ENCODE measurements at places on chromosomes 6 and 20. TPM values are rescaled to one million over a fixed set of nuclear protein-coding genes. Genes with fewer than 3 reads are reported as not detected.

DNA sequence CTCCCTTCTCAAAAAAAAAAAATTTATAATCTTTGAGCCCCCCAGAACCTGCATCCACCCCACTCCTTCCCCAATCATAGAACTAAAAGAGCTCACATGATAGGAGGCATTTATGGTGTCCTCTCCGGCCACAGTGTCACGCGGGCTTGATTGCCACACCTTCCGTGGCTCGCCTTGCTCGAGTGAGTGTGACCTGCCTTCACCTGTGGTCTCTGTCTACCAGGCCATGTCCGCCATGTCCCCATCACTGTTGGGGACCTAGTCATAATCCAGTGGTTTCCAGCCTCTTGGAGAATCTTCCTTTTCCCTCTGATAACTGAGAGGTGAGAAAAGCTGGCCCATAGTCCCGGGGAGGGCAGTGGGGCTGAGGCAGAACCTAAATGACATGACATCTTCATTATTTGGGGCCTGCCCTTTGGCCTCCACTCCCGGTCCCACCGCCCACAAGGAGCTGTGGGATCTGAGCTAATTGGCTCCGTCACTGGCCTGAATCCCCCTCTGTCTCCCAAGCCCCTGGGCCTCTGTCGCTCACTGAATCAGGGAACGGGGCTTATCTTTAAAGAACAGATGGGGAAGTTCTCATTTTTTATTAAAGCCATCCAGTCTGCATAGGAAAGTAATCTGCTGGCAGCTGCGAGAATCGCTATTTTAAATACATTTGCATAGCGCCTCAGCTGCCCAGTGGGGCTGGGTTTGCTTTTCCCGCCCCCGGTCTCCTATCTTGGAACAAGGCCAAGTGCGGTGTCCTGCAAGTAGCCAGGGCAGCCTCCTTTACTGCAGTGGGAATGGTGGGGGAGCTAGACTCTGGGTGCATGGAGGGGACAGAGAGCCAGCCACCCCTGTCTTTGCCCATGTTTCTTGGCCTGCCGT, 197.6 kb upstream of the PMEPA1 start:
- DNase-seq = no peak

DNA sequence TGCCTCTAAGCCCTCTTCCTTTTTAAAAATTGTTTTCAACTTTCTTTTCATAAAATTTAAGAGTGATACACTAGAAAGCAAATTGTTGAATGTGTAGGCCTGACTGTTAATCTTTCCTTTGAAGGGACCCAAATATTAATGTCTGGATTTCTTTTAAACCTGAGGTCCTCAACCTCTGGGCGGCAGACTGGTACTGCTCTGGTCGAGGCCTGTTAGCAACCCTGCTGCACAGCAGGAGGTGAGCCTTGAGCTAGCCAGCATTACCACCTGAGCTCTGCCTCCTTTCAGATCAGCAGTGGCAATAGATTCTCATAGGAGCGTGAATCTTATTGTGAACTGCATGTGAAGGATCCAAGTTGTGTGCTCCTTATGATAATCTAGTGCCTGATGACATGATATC, 191.2 kb downstream of the MANEA start:
- peak; percentile 38 for DNase-seq

DNA sequence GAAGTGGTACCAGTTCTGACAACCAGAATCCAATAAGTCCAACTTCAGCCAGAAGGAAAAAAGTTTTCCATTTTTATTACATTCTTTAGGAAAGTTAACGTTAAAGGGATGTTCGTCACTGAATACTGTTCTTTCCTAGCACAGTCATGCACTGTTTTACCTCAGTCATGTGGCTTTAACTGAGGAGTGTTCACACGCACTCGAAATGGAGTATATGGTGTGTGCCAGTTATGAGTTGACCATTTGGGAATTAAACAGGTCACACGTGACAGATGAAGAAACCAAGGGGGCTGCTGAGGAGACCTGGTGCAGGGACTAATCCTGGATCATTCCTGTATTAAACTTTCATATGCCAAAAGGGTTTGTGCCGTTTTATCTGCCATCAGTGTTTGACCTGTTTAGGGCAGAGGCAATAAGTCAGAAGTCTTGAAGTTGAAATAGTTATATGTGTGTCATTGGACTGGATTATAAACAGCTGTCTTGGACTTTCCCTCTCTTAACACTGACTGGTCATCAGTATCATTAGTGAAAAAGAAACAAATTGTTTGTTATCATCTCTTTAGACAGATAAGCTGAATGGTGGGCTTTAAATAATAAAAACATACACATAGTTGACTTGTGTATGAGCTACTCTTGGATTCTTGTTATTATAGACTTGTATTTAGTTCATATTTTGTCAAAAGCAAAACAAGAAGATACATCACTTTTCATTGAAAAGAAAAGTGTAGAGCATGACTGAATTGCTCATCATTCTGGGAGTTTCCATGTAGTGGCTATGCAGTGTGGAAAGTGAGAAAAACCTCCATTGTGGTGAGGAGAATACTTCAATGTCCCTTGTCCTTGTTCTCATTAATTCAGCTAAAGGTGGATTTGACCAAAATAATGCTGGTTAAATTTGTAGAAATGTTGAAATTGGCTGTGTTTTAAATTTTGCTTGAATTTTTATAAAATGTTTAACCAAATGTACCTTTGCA, 123.5 kb upstream of the SAMD5 start:
- no peak for DNase-seq

DNA sequence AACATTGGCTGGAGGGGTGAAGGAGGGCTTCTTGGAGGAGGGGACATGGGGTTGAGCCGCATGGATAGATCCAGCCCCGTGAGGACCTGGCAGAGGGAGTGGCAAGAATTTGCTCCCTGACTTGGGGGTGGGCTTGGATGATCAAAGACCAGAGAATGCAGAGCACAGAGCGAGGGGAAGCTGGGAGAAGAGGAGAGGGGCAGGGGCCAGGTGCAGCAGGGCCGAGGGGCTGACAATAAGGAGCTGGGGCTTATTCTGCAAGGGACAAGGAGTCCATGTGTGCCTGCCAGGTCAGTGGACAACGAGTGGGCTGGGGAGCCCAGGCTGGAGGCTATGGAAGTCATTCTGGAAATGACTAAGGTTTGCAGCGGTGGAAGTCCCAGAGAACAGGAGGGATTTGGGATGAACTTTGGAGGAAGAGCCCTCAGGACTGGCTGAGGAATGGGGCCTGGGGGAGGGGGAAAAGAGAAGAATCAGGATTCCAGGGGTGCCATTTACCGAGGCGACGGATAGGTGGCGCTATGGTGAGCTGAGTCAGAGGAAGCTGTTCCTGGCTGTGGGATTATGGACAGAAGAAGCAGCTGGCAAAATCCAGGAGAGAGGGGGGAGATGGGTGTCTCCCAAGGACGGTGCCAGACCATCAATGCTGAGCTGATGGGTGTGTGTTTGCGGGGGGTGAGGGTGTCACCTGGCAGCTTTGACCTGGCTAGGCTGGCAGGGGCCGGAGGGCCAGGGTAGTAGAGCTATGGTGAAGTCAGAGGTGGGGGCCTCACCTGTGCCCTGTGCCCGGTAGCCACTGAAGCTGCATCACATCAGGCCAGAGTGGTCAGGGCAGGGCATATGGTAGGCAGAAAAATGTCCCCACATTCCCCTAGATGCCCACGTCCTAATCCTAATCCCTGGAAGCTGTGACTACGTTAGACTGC, 7.8 kb downstream of the KCNG1 start:
- peak; percentile 77 for DNase-seq

- DNase-seq = no peak
Measured at GRCh38 chr6:36838896-36839748, at the start of gene CPNE5. TSS of gene CPNE5 (minus strand) at chr6:36839444. CDS start at chr6:36839377, 67 bp downstream.

GRCh38 chr6:12717356-12717755, 789 bp downstream of the PHACTR1 start:
- no peak for DNase-seq

GRCh38 chr6:24797596-24798216, 1.0 kb downstream of the ARMH2 start:
- no peak for DNase-seq

HAO1 gene
- not detected for total RNA-seq

DNA sequence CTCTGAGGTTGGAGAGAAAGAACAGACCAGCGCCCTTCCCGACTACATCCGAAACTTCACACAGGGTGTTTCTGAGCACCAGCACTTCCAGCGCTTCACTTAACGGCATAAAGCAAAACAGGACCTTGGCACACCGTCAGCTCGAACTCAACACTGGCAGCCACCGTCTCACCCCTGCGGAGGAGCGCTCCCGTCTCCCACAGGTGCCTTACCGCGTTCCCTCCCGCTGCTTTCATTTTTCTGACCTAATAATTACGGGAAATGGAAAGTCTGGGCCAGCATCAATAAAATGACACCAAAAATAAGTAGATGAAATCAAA, 37.7 kb upstream of the SYNJ2 start:
- DNase-seq = no peak

CLVS2 gene
- not detected for total RNA-seq

DNA sequence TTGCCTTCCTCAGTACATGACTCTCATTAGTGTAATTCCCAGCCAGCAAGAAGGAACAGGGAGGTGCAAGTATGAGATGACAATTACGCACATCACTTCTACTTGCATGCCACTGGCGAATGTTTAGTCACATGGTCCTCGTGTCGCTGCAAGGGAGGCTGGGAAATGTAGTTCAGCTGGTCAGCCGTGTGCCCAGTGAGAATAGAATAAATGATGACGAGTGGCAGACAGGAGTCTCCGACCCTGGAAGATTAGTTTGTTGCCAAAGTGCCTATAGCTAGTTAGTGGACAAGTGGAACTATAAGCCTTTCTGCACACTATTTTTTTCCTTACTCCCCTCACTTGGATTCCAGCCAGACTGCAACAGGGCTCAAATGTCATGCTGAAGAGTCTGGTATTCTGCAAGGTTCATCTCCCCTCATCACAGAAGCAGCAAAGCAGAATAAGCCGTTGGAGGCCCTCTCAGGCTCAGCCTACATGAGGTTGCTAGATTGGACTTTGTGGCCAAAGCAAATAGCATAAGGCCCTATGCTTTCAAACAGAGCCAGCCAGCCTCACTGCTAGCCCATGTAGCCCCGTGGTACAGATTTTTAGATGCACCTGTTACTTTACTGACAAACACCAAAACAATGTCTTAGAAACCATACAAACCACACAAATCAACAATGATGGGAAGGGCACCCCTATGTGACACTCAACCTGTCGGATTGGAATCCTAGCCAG, 9.7 kb downstream of the LINC00237 start:
- DNase-seq = peak; percentile 50

DNA sequence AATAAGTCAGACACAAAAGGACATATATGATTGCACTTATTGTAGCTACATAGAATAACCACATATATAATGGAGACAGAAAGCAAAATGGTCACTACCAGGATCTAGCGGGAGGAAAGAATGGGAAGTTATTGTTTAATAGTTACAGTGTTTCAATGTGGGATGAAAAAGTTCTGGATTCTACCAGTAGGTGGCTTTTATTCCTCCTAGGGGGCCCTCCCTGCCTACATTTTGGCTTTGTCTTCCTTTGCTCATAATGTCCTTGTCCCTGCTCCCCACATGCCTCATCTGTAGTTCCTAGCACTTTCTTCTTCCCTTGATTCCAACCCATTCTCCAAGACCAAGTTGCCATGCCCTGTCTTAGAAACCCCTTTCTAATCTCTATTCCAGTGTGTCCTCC, 16.3 kb downstream of the ZNF133 start:
- DNase-seq = peak; percentile 17

GRCh38 chr20:30419466-30419865, 838.0 kb upstream of the DEFB115 start:
- DNase-seq = no peak

- no peak for DNase-seq
Measured at GRCh38 chr6:223763-224162, 68.5 kb upstream of the DUSP22 start.

DNAJC5 gene
- total RNA-seq = 106 TPM

DNA sequence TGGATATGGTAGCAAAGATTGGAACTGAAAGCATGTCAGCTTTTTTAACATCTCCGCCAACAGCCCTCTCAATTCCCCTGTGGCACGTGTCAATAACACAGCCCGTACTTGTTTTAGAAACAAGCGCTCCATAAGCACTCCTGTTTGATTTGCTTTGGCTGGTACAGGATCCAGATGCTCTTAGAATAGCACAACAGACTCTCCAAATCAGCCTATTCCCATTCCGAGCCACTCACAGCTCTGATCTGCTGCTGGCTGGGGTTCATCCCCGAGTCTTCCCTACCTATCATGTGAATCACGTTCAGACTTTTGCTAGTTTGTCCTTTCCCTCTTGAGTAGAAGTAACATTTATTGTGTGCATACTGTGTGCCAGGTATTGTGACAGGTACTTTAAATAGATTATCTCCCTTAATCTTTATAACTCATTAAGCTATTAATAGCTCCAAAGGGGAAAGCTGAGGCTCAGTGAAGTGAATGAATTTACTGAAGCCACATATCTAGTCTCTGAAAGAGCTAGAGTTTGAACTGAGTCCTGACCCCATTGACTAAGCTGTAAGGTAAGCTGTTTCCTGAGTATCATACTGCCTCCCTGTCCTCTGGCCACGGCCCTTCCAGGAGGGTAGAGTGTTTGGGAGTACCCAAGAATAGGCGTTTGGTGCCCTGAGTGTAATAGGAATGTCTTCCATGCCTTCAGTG, 46.7 kb downstream of the RALY start:
- DNase-seq = no peak

GRCh38 chr6:158324136-158324535, 11.9 kb downstream of the TULP4 start:
- no peak for DNase-seq

GRCh38 chr20:1317545-1318255, 11.2 kb downstream of the SDCBP2 start:
- DNase-seq = no peak

LY6G6C gene
- total RNA-seq = not detected

- DNase-seq = peak; percentile 24
Measured at GRCh38 chr6:26475823-26476729, 18.3 kb downstream of the BTN2A1 start.

All from HT-29 (cell line).